ENCODE measurements at places on chromosomes 1 and 21.

DNA sequence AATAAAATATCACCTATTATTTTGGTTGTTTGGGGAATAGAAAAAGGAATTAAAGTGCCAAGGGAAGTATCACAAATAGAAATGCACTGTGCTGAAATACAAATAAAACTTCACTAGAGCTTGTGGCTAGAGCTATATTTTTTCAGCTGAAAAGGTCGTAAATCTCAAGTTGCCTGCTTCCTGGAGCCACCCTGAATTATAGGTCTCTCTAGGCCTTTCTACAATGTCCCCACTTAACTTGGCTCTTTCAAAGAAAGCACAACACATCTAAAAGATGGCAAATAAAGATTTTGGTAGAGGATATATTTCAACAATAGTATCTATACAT lies 5.0 kb upstream of the RNF2 start:
- no peaks in the 10 kb centered on the region for H3K4me1 ChIP-seq
- no peaks in the 10 kb centered on the region for H3K36me3 ChIP-seq
- H3K27ac ChIP-seq = no peak overlapping the region
- H3K27me3 ChIP-seq = peaks cover 4% of the 10 kb centered on the region
- no peak for DNase-seq
- no peak overlapping the region for H3K4me3 ChIP-seq

- no peaks in the 10 kb centered on the region for H3K36me3 ChIP-seq
- DNase-seq = no peak
- H3K4me1 ChIP-seq = peaks cover 13% of the 10 kb centered on the region
- H3K27me3 ChIP-seq = peaks cover 39% of the 10 kb centered on the region
- no peak overlapping the region for H3K27ac ChIP-seq
Observed at GRCh38 chr1:920010-920409, 3.7 kb upstream of the SAMD11 start.

GRCh38 chr1:218353656-218354055 lies 8.5 kb downstream of the TGFB2 start:
- no peaks in the 10 kb centered on the region for H3K4me1 ChIP-seq
- no peaks in the 10 kb centered on the region for H3K36me3 ChIP-seq
- no peak overlapping the region for H3K27ac ChIP-seq

- no peaks in the 10 kb centered on the region for H3K27me3 ChIP-seq
- no peak overlapping the region for H3K4me3 ChIP-seq
- no peak overlapping the region for H3K27ac ChIP-seq
- H3K36me3 ChIP-seq = peaks cover 16% of the 10 kb centered on the region
- no peaks in the 10 kb centered on the region for H3K4me1 ChIP-seq
- DNase-seq = no peak
Observed at GRCh38 chr21:46307625-46308024, 16.0 kb downstream of the C21orf58 start.

GRCh38 chr1:157968508-157968907 lies 24.9 kb upstream of the KIRREL1 start:
- no peak overlapping the region for H3K4me3 ChIP-seq
- no peak overlapping the region for H3K27ac ChIP-seq
- peaks cover 1% of the 10 kb centered on the region for H3K4me1 ChIP-seq
- no peaks in the 10 kb centered on the region for H3K36me3 ChIP-seq
- no peak for DNase-seq

DNA sequence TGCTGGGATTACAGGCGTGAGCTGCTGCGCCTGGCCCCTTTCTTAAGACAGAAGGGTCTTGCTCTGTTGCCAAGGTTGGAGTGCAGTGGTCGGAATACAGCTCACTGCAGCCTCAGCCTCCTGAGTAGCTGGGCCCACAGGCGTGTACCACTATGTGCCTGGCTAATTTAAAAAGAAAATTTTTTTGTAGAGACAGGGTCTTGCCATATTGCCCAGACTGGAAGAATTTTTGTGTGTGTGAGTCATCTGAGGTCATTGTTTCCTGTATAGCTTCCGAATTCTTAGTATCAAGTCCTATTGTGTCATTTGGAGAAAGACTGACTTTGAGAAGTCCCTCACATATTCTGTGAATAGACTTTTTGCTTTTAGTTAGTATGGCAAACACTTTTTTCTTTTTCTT lies 4.7 kb downstream of the SZRD1 start:
- DNase-seq = no peak
- no peak overlapping the region for H3K27ac ChIP-seq
- H3K4me3 ChIP-seq = no peak overlapping the region
- H3K4me1 ChIP-seq = peaks cover 2% of the 10 kb centered on the region
- H3K36me3 ChIP-seq = no peaks in the 10 kb centered on the region

DNA sequence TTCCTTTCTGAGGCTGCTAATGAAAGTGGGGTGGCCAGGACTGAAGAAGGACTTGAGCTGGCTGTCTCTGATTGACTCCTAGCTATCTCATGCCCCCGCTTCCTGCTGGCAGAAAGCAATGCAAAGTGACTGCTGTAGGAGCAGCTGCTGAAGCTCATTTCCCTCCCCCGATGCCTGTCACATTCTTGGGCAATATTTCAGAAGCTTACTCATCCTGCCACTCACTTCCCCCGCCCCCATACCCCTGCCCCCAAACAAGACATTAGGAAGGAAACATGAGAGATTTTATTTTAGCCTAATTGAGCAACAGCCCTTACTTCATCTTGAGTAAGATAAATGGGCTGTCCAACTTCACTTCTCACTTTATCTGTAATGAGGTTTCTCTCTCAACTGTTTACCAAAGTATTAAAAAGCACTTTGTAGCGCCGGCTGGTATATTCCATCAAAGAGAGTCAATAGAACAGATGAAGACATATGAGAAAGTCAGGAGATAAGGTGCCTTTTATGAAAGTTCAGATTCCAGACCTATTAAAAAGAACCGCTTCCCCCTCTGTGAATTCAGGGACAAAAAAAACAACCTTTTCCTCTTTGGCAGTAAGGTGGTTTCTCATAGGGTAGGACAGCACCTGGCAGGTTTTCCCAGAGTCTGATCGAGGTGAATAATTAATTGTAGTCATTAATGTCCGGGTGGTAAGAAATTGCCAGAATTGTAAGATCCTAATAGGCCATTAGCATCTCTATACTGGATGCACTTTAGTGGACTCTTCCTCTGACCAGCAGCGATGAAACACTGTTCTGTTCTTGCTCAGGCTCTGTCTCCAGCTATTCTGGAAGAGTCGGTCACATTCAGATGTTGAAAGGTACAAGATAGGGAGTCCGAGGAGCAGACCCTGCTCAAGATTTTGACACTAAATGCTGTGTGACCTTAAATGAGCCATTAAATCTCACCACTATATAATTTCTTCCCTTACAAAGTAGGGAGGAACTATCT lies 70.2 kb downstream of the SH3GLB1 start:
- no peaks in the 10 kb centered on the region for H3K27me3 ChIP-seq
- no peak overlapping the region for H3K4me3 ChIP-seq
- no peak for DNase-seq
- H3K36me3 ChIP-seq = no peaks in the 10 kb centered on the region

- H3K36me3 ChIP-seq = no peaks in the 10 kb centered on the region
- DNase-seq = no peak
- H3K4me1 ChIP-seq = peaks cover 7% of the 10 kb centered on the region
- no peaks in the 10 kb centered on the region for H3K27me3 ChIP-seq
- no peak overlapping the region for H3K4me3 ChIP-seq
Observed at GRCh38 chr1:230138561-230139239, 71.7 kb downstream of the GALNT2 start.

DNA sequence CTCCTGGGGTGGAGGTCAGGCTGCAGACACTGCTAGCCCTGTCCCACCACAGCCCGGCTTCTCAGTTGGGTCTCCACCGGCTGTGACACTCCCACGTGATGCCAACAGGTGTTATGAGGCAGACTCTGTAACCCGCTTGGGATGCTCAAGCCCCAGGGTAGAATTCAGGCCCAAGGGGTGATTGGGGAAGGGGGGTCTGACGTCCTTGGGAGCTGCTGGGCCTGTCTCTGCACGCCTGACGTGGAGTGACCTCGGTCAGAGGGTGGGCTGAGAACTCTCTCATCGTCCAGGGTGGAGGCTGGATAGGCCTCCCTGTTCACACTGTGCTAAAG lies 7.7 kb upstream of the HES5 start:
- H3K4me1 ChIP-seq = peaks cover 9% of the 10 kb centered on the region
- H3K4me3 ChIP-seq = no peak overlapping the region
- no peaks in the 10 kb centered on the region for H3K36me3 ChIP-seq

DNA sequence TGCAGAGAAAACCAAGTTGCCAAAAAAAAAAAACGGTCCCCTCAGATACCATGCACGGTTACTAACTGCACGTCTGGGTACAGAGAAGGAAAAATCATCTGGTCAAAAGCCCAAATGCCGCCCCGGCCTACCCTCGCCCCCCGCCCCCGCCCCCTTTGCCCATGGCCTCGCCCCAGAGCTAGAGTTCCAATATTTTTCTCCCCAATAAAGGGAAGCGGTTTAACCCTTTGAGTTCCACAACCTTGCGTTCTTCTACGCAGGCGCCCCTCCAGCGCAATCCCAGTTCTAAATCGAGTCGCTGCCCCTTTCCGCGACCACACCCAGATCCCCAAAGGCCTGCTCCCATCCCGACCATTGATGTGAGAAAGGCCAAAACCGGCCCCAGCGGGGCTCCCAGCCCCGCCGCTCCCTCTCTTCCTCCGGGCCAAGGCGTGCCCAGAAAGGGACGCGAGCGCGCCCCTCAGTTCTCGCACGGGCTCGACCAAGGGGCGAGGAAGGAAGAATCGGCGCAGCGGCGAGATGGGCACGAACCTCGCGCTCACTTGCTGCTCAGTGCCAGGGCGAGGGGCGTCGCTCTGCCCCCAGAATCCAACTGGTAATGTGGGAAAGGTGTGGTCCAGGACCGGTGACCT lies 797 bp downstream of the WDR47 start:
- no peaks in the 10 kb centered on the region for H3K4me1 ChIP-seq
- H3K27me3 ChIP-seq = no peaks in the 10 kb centered on the region
- no peaks in the 10 kb centered on the region for H3K36me3 ChIP-seq

- H3K4me3 ChIP-seq = no peak overlapping the region
- no peaks in the 10 kb centered on the region for H3K36me3 ChIP-seq
- H3K4me1 ChIP-seq = peaks cover 1% of the 10 kb centered on the region
- no peak overlapping the region for H3K27ac ChIP-seq
Observed at GRCh38 chr1:108590957-108591356, 31.1 kb downstream of the EEIG2 start.

GRCh38 chr21:19228226-19228625 lies 824.6 kb upstream of the TMPRSS15 start:
- H3K27me3 ChIP-seq = no peaks in the 10 kb centered on the region
- no peaks in the 10 kb centered on the region for H3K4me1 ChIP-seq
- no peak for DNase-seq
- no peak overlapping the region for H3K27ac ChIP-seq

DNA sequence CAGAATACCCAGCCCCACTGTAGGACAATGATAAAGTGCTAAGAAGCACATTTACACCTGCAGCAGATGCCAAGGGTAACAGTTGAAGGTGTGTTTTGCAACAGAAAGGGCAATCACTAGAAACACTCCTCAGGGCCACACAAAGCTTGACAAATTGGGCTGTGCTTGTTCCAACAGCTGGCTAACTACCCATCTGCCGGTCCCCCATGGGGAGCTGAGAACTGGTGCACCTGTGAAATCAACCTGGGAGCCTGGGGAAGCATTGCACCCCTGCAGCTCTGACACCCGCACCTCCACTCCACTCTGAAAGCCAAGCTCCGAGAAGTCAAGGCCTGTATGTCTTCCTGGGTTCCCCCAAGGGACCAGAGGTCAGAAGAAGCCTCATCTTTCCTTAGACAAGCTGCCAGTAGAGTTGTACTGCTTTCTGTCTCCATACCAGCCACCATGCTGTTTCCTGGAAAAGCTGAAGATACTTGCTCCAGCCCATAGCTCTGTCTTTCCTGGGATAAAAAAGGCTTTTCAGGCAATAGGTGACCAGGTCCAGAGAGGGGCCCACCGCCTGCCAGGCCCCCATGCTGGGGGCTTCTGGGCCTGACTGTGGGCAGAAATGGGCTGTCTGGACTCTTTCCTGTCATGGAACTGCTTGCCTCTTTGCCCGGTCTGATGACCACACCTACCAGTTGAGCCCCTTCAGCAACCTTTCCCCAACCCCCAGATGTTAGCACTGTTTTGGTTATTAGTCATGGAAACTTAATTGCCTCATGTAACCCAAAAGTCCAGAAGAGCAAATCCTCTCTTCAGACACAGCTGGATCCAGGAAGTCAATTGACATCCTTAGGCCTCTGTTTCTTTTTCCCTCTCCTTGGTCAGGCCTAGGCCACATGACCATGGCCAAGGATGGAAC lies 93.6 kb downstream of the KIF14 start:
- H3K36me3 ChIP-seq = no peaks in the 10 kb centered on the region
- H3K27me3 ChIP-seq = no peaks in the 10 kb centered on the region
- H3K27ac ChIP-seq = no peak overlapping the region
- no peak overlapping the region for H3K4me3 ChIP-seq

DNA sequence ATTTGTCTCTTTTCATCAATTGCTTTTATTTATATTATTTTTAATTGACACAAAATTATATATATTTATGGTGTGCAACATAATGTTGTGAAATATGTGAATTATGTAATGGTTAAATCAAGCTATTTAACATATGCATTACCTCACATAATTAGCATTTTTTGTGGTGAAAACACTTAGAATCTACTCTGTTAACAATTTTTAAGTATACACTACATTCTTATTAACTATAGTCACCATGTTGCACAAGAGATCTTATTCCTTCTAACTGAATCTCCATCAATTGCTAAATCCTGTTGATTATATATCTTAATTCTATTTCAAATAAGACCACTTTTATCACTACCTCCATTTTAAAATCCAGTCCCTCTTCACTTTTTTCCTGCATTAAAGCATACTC lies 42.5 kb downstream of the PLPPR5 start:
- H3K4me3 ChIP-seq = no peak overlapping the region
- no peaks in the 10 kb centered on the region for H3K27me3 ChIP-seq
- no peaks in the 10 kb centered on the region for H3K36me3 ChIP-seq
- DNase-seq = no peak

DNA sequence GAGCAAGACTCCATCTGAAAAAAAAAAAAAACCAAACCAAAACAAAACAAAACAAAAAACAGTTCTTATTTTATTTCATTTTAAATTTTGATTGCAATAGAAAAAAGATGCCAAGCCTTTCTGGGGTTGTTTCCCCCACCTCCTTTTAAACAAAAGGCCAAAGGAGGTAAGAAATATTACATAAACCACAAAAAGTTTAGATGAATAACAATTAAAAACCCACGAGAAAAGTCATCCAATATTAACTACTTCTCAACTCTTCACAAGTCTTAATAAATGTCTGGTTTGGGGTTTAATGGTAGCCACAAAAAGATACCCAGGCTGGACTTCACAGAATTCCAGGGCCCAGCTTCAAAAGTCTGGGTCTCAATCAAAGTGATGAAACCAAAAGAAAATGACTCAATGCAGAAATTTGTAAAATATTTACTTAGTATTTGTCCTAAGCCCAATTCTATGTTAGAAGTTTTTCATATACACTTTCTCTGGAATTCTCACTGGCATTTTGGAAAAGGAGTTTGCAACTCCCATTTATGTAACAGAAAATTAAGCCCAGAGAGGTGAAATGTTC lies 47.0 kb upstream of the SDC3 start:
- no peak for DNase-seq
- H3K4me1 ChIP-seq = no peaks in the 10 kb centered on the region
- H3K27ac ChIP-seq = no peak overlapping the region
- H3K4me3 ChIP-seq = no peak overlapping the region

DNA sequence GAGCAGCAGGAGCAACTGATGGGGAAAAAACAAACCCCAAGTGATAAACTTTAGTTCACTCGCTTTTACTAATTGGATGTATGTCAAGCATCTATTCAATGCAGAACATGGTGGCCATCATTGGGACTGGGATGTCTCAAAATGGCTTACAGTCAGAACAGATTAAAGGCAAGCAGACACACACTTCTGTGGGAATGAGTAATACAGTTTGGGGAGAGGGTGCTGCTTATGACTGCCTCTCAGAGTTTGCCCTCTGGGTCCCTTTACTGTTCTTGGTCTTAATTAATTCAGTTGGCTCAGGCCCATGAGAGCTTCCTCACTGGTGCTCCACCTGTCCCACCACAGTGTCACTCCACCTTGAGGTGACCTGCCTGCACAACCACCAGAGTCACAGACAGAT lies 119.5 kb downstream of the TBX19 start:
- no peaks in the 10 kb centered on the region for H3K27me3 ChIP-seq
- no peak overlapping the region for H3K4me3 ChIP-seq

Data from iPS DF 6.9 (cell line).